ENCODE measurements at places on chromosomes 2 and 18. TPM values are rescaled to one million over a fixed set of nuclear protein-coding genes. Genes with fewer than 3 reads are reported as not detected.

The PAX8 gene
- total RNA-seq, result 1.5 TPM

The CIB4 gene
- total RNA-seq, result not detected

The GAL3ST2 gene
- total RNA-seq, result 0.25 TPM

The SKOR2 gene
- not detected for total RNA-seq

The SNORC gene
- 0.72 TPM for total RNA-seq

The ABCB11 gene
- total RNA-seq, result not detected

The DSC1 gene
- total RNA-seq, result 0.25 TPM

The CHST10 gene
- total RNA-seq, result 11.0 TPM

The CFAP210 gene
- total RNA-seq, result not detected

The C2orf92 gene
- 2.0 TPM for total RNA-seq

The RAB10 gene
- 234 TPM for total RNA-seq

The WDR43 gene
- 80.2 TPM for total RNA-seq

The ANKRD30BL gene
- 0.16 TPM for total RNA-seq

The NR4A2 gene
- total RNA-seq, result 0.41 TPM

The GAD1 gene
- not detected for total RNA-seq

The NFATC1 gene
- 3.0 TPM for total RNA-seq

The PRKRA gene
- total RNA-seq, result 34.2 TPM

The ALPI gene
- total RNA-seq, result not detected

The RTP5 gene
- total RNA-seq, result not detected

The CHPF gene
- total RNA-seq, result 271 TPM

The ITPRIPL1 gene
- 3.4 TPM for total RNA-seq

The SCN1A gene
- 0.09 TPM for total RNA-seq
